ENCODE measurements at places on chromosomes 3 and 15.

- no peak for DNase-seq
Observed at GRCh38 chr3:94043285-94043684, 14.9 kb upstream of the STX19 start.

DNA sequence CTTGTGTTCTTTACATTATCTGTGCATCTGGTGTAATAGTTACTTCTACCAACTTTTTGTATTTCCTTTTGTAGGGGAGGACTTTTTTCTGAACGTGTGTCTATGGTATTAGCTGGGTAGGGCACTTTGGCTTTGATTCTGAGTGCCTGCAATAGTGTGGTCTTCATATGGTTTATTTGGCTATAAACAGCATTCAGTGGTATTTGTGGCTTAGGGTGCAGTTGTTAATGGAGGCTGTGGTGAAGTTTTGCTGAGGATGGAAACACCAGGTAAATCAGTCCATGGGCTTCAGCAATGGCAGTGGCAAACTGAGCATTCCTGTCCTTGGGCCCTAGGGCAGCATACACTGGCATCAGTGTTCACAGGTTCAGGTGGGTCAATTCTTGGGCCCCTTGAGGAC lies 230.6 kb upstream of the CTNNB1 start:
- DNase-seq: no peak

DNA sequence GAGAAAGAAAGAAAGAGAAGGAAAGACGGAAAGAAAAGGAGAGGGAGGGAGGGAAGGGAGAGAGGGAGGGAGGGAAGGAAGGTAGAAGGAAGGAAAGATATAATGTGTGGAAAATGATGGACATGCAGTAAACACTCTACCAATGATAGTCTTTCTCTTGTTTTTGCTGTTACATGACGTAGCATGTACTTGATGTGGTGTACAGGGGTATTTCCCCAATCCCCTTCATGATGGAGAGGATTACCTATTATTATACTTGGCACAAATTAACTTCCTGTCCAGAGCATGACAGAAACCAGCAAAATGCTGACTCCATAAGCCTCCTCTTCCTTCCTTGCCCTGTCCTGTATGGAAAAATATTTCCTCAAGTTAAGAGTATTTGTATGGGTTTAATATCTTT lies 124.4 kb downstream of the B3GALNT1 start:
- DNase-seq: no peak

DNA sequence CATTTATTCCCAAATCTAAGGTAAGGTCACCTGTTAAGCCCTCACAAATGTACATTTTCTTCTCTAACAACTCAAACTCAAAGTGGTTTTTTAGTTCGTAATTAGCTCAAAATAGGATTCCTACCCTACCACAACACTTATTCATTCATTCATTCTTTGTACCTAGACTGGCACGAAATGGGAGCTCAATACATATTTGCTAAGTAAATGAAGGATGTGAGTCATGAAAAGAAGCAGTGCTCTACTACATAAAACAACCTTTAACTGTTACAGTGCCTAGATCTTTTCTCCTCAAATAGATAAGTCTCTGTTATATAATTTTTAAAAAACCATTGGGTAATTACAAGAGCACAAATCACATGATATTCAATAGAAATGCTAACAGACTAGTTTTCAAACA lies 13.1 kb downstream of the RSL24D1 start:
- no peak for DNase-seq

- no peak for DNase-seq
Observed at GRCh38 chr15:80926126-80926525, 63.5 kb downstream of the MESD start.

GRCh38 chr3:164364111-164364510 lies 714.2 kb downstream of the SI start:
- no peak for DNase-seq

GRCh38 chr3:8734908-8735307 lies 1.3 kb downstream of the CAV3 start:
- no peak for DNase-seq

GRCh38 chr15:44317423-44318058 lies 29.0 kb downstream of the GOLM2 start:
- no peak for DNase-seq

- DNase-seq: no peak
Observed at GRCh38 chr3:98877132-98877531, 24.4 kb downstream of the DCBLD2 start.

- no peak for DNase-seq
Observed at GRCh38 chr3:55654123-55654760, 167.1 kb upstream of the WNT5A start.

DNA sequence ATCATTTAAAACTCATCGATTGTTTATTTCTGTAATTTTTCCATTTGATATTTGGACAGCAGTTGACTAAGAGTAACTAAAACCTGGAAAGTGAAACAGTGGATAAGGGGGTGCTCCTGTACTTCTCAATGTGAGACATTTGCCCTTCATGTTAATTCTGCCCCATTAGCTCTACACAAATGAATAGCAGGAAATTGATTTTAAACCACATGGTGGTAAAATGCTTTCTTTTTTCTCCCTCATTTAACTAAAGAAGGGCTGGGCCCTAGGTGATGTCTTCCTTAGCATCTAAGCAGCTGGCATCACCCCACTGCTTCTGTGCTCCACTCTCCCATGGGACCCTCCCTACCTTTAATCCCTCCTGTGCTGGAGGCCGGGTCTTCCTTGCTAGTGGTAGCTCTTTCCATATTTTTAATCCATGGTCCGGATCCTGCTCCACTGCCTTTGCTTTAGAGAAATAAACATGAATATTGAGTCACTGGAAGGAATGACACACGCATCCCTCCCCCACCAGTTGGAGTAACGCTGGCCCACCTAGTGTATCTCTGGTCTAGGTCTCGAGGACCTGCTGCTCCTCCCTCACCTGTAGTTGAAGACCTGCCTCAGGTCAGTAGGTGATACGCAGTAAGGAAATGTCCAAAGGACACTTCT lies 30.2 kb upstream of the LAMP3 start:
- no peak for DNase-seq

GRCh38 chr3:134600685-134601463 lies 49.9 kb downstream of the KY start:
- DNase-seq: peak; percentile 6
